Liver (tissue), 10 donors: ENCODE measurements at places on chromosomes 2 and 18. TPM values are rescaled to one million over a fixed set of nuclear protein-coding genes. Genes with fewer than 3 reads are reported as not detected.

The RSAD2 gene
- total RNA-seq: 15.9 TPM

The EVA1A gene
- total RNA-seq: 206 TPM

The BOD1L2 gene
- not detected for total RNA-seq

The CTAGE1 gene
- not detected for total RNA-seq

The GALNT5 gene
- 5.3 TPM for total RNA-seq

The WDR54 gene
- total RNA-seq: 1.7 TPM

The NPHP1 gene
- 0.37 TPM for total RNA-seq

The WNT10A gene
- 0.05 TPM for total RNA-seq

The SALL3 gene
- total RNA-seq: not detected

The LPIN1 gene
- 27.4 TPM for total RNA-seq

The PNKD gene
- total RNA-seq: 68.6 TPM

The MAP4K3 gene
- 14.5 TPM for total RNA-seq

The LYG1 gene
- 0.59 TPM for total RNA-seq

The TOGARAM2 gene
- total RNA-seq: 0.42 TPM

The MERTK gene
- total RNA-seq: 34.1 TPM

The EGR4 gene
- not detected for total RNA-seq

The PID1 gene
- total RNA-seq: 13.3 TPM

The NR4A2 gene
- 0.08 TPM for total RNA-seq

The GPR45 gene
- not detected for total RNA-seq

The CDCA7 gene
- 0.08 TPM for total RNA-seq

The IL18R1 gene
- 4.8 TPM for total RNA-seq
